ENCODE measurements at places on chromosomes 13 and 19.

- DNase-seq, result no peak
Measured at GRCh38 chr19:45505151-45505995, 1.9 kb upstream of the VASP start.

- DNase-seq, result no peak
Measured at GRCh38 chr19:5460748-5461147, 5.5 kb downstream of the ZNRF4 start.

GRCh38 chr19:18010149-18010548 lies 2.2 kb downstream of the ARRDC2 start:
- no peak for DNase-seq

GRCh38 chr13:85508683-85509329 lies 290.4 kb downstream of the SLITRK6 start:
- no peak for DNase-seq

DNA sequence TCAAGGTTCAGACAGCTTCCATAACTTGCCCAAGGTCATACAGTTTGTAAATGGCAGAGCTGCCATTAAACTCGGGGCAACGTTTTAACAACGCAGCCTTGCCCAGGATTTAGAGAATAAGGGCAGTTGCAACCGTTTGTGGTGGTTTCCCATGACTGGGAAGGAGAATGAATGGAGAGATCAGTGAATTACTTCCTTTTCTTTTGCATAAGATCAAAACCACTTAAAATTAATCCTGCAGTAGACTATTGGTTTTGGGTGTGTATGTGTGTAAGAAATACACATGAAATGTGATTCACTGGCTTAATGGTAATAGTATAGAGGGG lies 179.1 kb upstream of the MIR17HG start:
- no peak for DNase-seq

Data from HS-5 (cell line).